B cell (primary cell): ENCODE measurements at places on chromosomes 13 and 19.

- DNase-seq = no peak
Observed at GRCh38 chr19:51726049-51726448, 2.3 kb upstream of the HAS1 start.

DNA sequence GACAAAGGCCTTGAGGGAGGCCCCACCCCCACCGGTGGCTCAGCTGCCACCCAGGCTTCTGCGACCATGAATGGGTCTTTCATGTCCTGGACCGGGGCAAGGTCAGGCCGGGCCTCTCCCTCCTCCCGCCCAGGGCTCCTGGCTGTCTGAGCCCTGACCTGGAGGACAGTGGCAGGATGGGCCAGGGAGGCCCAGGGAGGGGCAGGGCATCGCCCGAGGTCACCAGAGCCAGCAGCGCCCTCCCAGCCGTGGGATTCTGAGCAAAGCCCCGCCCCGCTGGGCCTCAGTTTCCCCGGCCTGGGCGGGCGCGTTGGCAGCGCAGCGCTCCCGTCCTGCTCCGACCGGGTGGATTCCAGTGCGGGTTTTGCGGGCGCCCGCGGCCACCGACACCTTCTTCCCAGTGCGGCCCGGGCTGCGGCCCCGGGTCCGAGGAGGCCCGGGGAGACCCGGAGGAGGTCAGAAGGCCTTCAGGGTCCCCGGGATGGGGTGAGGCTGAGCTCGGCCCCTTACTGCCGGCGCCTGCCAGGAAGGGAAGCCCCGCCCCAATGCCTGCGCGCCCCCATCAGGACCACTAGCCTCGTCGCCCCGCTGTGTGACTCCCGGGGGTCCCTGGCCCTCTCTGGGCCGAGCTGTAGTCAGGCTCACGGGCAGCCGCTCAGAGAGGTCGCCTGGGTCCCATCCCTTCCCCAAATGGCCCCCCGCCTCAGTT lies 24.6 kb upstream of the SEMA6B start:
- no peak for DNase-seq

- DNase-seq = no peak
Observed at GRCh38 chr13:34849406-34849805, 92.7 kb upstream of the NBEA start.

DNA sequence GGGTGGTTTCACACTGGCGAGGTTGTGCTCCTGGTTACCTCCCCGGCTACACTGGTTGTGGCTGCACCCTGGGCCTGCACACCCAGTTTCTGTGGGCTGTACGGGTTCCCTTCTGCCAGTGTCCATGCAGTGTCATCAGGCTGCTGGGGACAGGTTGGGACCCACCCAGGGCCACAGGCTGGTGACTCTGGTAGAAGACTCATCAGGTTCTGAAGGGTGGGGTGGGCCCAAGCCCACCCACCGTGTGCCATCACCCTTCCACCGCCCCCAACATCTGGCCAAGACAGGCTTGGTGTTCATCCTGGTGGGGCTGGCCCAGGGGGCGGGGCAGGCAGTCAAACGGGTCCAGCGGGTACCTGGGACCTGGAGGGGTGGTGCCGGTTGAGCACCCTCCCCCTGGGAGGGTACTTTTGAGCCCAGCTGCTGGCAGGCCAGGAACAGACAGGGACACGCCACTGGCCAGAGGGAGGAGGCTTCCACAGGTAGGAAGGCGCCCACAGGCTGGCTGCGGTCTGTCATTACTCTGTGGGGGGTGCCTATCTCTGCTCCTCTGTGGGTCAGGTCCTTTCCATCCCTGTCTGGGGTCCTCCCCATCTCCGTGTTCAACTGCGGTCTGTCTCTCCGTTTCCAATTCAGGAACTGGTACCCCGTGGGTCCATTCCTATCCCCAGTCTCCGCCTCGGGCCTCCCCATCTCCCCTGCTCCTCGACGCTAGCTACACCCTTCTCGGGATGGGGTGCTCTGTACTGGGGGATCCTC lies at the start of gene RNF225:
Gene RNF225, plus strand, starts transcription at position 437 of the 759 bp plus-strand sequence. CDS start 434 bp downstream, outside the sequence.
- DNase-seq = peak; percentile 36

- no peak for DNase-seq
Observed at GRCh38 chr13:22944378-22944777, 236.4 kb upstream of the SGCG start.

GRCh38 chr13:109390391-109390790 lies 396.0 kb downstream of the IRS2 start:
- no peak for DNase-seq

DNA sequence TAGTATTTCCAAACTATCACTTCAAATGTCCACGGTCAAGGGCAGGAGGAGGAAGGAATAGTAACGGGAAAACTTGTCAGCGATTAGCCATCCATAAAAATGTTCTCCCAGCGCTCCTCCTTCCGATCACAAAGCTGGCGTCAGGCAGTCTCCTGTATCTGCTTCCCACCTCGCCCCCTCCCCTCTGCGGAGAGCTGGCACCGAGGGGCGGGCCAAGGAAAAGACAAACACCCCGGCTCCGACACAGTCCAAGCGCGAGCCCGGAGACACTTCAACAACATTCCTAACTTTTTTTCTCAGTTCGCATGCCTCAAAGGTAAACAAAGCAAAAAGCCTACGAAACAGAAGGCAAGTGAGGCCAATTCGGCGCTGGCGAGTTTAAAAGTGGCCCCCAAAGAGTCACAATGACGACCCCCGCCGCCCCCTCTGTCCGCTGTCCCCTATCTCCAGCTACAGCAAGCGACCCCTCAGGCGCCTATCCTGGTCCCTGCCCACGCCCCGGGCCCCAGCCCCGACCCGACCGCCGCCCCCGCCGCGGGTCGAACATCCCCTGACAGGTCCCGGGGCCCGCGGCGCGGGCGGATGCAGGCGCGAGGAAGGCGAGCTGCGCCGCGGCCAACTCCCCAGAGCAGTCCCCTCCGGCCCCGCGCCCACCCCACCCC lies 736 bp downstream of the SMAD9 start:
- DNase-seq = peak; percentile 3

DNA sequence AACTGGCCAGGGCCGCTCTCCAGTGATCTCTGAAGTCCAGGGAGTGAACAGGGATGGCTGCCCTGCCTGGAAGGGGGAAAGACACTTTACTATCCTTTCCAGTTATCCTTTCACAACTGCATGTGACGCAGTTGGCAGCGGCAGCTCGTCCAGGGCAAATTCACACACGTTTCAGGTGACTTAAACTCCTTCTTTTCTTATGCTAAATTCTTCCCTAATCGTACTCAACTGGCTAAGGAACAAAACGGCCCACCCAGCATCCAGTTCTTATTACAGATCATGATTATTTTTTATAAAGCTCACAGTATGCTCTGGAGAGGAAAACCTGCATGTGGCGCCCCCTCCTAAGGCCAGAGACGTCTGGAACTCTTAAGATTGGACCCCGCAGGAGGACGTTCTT lies 767.1 kb downstream of the UQCRFS1 start:
- DNase-seq = no peak

DNA sequence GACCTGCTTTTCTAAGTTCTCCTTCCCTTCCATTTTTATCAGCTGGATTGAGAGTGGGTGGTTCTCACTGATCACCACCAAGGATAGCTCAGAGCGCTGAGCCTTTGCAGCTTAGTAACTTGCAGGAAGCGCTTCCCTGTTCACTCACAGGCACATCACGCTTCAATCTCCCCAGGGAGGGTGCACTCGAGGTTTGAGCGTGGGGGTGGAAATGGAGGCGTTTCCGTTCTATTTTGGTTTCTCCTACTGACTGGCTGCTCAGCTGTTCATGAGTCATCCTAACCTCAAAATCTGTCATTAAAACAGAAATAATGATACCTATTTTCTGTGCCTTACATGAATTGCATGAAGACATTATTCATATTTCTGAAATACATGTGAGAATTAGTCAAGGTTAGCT lies 292.1 kb downstream of the SPRY2 start:
- DNase-seq = peak; percentile 72
